Tibial nerve (tissue), 4 donors: ENCODE measurements at places on chromosomes 6 and 20. TPM values are rescaled to one million over a fixed set of nuclear protein-coding genes. Genes with fewer than 3 reads are reported as not detected.
A peak's percentile ranks its signal among the peaks of the same experiment; 100 is the strongest.

The ZBTB2 gene
- total RNA-seq = 13.8 TPM

The DYNLT1 gene
- 47.3 TPM for total RNA-seq

DNA sequence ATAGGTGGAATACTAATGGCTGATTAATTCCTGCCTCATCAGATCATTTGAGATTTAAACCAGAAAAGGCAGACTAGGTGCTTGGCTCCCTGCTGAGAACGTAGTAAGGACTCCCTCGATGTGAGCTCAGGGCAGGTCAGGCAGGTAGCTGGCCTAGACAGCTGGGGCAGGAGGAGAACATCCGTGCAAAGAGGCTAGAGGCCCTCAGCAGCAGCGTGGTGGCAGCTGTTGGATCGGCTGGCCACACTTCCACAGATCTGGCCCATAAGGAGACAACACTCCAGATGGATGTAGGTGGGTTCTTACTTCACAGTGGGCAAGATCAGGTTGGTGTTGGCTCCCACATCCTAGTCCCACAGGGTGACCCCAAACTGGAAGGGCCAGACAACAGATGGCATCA is 38.5 kb downstream of the EYA2 start:
- no peak overlapping the region for H3K4me3 ChIP-seq
- no peak overlapping the region for H3K27ac ChIP-seq
- H3K36me3 ChIP-seq = no peaks in the 10 kb centered on the region
- no peaks in the 10 kb centered on the region for H3K27me3 ChIP-seq

- no peak overlapping the region for H3K27ac ChIP-seq
- no peak overlapping the region for H3K4me3 ChIP-seq
- H3K36me3 ChIP-seq = no peaks in the 10 kb centered on the region
- no peaks in the 10 kb centered on the region for H3K27me3 ChIP-seq
- H3K4me1 ChIP-seq = peaks cover 3% of the 10 kb centered on the region
- no peak for DNase-seq
Measured at GRCh38 chr20:23251779-23252178, 98.8 kb upstream of the NXT1 start.

DNA sequence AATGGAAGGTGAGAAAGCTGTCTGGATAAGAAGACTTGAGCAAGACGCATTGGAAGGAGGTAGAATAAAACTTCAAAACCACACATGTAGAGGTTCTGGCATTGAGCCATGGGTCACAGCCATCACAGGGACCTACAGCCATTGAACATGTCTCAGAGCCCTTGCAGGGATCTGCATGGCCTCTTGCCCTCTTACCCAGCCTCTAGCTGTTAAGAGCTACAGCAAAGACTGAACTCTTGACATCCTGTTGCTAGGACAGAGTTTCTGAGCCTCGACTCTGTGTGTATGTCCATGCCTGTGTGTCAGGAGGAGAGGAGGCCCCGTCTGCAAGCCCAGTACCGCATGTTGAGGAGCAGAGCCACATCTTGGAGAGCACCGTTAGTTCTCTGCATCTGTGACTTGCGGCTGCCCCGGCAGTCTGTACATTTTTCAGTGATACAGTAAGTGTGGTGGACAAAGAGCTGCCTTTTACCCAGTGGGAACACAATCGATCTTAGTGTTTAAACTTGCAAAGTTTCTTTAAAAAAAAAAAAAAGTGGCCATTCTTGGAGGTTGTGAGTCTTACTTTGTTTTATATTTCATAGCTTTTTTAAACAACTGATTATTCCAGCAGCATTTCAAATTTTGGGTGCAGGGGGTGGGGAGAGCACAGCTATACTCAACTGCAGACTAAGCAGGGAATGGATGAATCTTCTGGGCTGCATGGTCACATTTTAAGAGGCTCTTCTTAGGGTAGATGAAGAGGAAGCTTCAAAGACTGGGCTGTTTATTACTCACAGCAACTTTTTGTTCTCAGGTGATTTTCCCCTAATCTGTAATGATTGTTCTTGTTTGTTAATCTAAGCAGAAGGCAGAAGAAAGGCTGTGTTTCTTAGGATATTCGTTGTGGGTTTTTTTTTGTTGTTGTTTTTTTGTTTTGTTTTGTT is 88.5 kb downstream of the TBC1D7 start:
- no peak overlapping the region for H3K4me3 ChIP-seq
- no peak for DNase-seq
- peak overlapping the region; percentile 71 for H3K27ac ChIP-seq
- H3K27me3 ChIP-seq = no peaks in the 10 kb centered on the region

- no peaks in the 10 kb centered on the region for H3K36me3 ChIP-seq
- H3K4me1 ChIP-seq = no peaks in the 10 kb centered on the region
- H3K4me3 ChIP-seq = no peak overlapping the region
- H3K27ac ChIP-seq = no peak overlapping the region
Measured at GRCh38 chr20:53069132-53069531, 97.0 kb downstream of the TSHZ2 start.

DNA sequence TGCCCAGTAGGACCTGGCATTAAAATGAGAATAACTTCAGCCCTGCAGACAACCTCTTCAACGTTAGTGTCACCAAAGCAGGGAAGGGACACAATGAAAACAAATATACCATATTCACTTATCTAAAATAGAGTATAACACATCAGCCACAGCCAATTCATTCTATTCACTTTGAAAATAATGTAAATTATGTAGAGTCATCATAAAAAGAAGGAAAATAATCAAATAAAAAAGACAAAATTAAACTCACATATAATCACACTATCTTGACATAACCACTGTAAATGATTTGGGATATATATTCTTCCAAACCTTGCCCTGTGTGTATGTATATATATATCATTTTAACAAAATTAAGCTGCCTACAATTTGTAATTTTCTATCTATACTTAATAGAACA is 78.1 kb upstream of the HEY2 start:
- no peaks in the 10 kb centered on the region for H3K4me1 ChIP-seq
- no peaks in the 10 kb centered on the region for H3K27me3 ChIP-seq
- no peak for DNase-seq

- H3K27me3 ChIP-seq = no peaks in the 10 kb centered on the region
- H3K36me3 ChIP-seq = no peaks in the 10 kb centered on the region
- no peak overlapping the region for H3K27ac ChIP-seq
- H3K4me3 ChIP-seq = peak overlapping the region; percentile 58
- DNase-seq = no peak
Measured at GRCh38 chr20:64083378-64083803, 807 bp downstream of the LKAAEAR1 start.

DNA sequence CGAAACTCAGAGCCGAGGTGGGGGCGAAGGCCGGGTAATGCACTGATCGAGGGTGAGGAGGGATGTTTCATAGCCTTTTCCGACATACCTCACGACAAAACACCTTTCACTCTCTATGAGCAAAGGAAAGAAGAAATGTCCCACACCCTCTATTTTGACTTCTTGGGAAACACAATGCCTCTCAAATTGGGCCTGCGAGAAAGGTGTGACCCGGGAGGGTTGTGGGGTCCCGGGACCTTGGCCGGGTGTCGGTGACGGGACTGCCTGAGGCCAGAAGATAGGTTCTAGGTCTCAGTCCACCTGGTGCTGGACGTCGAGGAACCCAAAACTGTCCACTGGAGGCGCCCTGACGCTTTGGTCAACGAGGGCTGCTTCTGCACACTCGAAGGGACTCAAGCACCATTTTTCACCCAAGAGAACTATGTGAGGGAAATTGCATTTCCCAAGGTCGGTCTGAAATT is 41.1 kb upstream of the OSTM1 start:
- H3K4me1 ChIP-seq = peaks cover 69% of the 10 kb centered on the region
- H3K27ac ChIP-seq = no peak overlapping the region
- DNase-seq = no peak

GRCh38 chr6:56714982-56715456 is 72.3 kb upstream of the DST start:
- no peaks in the 10 kb centered on the region for H3K4me1 ChIP-seq
- H3K4me3 ChIP-seq = no peak overlapping the region
- DNase-seq = no peak
- H3K27me3 ChIP-seq = no peaks in the 10 kb centered on the region
- no peaks in the 10 kb centered on the region for H3K36me3 ChIP-seq
- peak overlapping the region; percentile 3 for H3K27ac ChIP-seq

DNA sequence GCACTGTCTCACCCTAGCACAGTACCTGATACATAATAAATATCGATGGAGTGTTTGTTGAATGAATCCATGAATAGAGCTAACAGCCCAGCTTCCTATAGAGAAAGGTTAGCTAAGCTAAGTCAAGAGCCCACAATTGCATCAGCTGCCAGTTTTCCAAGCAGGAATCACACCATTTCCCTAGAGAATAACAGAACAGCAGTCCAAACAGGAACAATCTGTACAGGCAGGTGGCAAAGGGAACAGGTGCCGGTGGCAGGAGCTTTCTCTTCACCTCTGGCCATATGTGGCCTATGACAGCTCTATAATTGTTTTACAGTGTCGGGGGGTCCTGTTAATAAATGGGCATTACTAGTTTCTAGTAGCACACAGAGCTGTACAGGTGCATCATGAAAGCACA is 38.8 kb downstream of the ISM1 start:
- H3K36me3 ChIP-seq = no peaks in the 10 kb centered on the region
- H3K27ac ChIP-seq = no peak overlapping the region
- no peak overlapping the region for H3K4me3 ChIP-seq
- H3K4me1 ChIP-seq = no peaks in the 10 kb centered on the region
- no peak for DNase-seq

- no peaks in the 10 kb centered on the region for H3K4me1 ChIP-seq
- H3K27ac ChIP-seq = no peak overlapping the region
- DNase-seq = no peak
Measured at GRCh38 chr6:819122-819521, 126.2 kb upstream of the EXOC2 start.

- peak overlapping the region; percentile 82 for H3K27ac ChIP-seq
- peaks cover 45% of the 10 kb centered on the region for H3K4me1 ChIP-seq
- H3K27me3 ChIP-seq = no peaks in the 10 kb centered on the region
- H3K4me3 ChIP-seq = peak overlapping the region; percentile 4
- H3K36me3 ChIP-seq = no peaks in the 10 kb centered on the region
Measured at GRCh38 chr6:113632220-113632864, 224.8 kb upstream of the MARCKS start.

- H3K4me3 ChIP-seq = peak overlapping the region; percentile 67
- peak overlapping the region; percentile 89 for H3K27ac ChIP-seq
- DNase-seq = no peak
- peaks cover 56% of the 10 kb centered on the region for H3K36me3 ChIP-seq
- no peaks in the 10 kb centered on the region for H3K27me3 ChIP-seq
Measured at GRCh38 chr6:31659649-31660380, 763 bp downstream of the C6orf47 start.

- H3K36me3 ChIP-seq = no peaks in the 10 kb centered on the region
- H3K4me1 ChIP-seq = no peaks in the 10 kb centered on the region
- H3K27ac ChIP-seq = no peak overlapping the region
- no peak for DNase-seq
- no peak overlapping the region for H3K4me3 ChIP-seq
Measured at GRCh38 chr6:132686531-132686930, 27.3 kb downstream of the VNN1 start.

DNA sequence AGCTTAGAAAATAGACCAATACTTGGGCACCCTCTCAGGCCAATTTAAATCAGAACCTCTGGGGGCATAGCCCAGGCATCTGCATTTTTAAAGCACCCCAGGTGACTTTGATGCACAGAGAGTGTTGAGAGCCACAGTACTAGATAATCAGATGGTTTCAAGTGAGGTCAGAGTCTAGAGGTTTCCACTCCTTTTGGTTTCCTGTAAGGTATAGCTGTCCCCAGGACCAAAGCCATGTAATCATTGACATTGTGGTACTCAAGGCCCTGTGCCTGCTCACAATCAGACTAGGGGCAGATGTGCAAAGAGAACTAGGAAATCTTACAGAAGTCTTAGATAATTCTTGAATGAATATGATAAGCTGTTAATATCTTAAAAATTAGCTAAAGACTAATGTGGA is 9.1 kb downstream of the FILIP1 start:
- no peak for DNase-seq
- H3K4me3 ChIP-seq = no peak overlapping the region
- H3K36me3 ChIP-seq = no peaks in the 10 kb centered on the region
- no peaks in the 10 kb centered on the region for H3K4me1 ChIP-seq
- no peaks in the 10 kb centered on the region for H3K27me3 ChIP-seq
- H3K27ac ChIP-seq = no peak overlapping the region

DNA sequence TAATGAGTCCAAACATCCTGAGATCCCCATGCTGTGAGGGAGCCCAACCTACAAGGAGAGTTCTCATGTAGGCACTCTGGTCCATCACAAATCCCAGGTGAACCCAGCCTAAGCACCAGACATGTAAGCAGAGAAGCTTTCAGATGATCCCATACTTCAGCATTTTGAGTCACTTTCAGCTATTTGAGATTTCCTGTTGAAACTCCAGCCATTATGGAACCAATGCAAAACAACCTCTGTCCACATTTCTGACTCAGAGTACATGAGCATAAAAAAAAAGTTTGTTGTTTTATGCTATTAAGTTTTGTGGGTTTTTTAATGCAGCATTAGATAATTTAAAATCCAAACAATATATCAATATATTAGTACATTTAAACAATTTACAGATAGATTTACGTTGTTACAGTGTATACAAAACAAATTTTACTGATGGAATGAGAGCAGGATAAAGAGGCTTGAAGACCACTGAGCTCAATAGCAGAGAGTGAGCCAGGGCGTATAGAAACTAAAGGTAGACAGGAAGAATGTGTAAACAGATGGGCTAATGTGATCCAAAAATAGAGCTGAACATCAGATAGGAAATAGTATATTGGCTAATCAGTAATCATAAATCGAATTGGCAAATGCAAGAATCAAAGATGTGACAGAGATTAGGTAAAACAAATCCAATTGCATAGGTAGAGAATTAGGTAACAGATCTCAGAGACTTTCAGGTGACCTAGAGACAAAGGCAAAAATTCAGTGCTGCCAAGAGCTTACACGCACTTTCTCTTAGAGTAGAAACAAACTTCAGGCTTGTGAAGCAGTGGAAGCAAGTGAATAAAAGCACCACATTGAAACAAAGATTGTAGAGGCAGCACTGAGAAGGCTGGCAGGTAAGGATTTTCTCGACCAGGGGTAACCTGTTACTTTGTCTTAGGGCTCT is 36.2 kb upstream of the PLCB1 start:
- H3K4me1 ChIP-seq = peaks cover 26% of the 10 kb centered on the region
- H3K4me3 ChIP-seq = no peak overlapping the region
- no peaks in the 10 kb centered on the region for H3K36me3 ChIP-seq
- H3K27ac ChIP-seq = no peak overlapping the region
- no peak for DNase-seq

GRCh38 chr20:46640044-46640443 is 11.2 kb downstream of the SLC13A3 start:
- no peaks in the 10 kb centered on the region for H3K36me3 ChIP-seq
- no peaks in the 10 kb centered on the region for H3K27me3 ChIP-seq
- peak overlapping the region; percentile 77 for H3K27ac ChIP-seq
- peaks cover 19% of the 10 kb centered on the region for H3K4me1 ChIP-seq

DNA sequence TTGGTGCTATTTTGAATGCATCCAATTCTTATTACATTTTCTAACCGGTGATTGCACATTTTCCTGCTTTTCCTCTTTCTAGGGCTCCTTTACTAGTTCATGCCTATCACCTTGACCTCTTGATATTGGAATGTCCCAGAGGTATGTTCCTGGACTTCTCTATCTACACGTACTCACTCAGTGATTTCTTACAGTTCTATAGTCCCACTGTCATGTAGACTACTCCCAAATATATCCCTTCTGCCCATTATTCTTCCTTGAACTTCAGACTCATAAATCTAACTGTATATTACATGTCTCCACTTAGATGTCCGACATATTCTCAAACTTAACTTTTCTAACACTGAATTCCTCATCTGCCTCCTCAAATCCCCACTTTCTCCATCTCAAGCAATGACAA is 7.2 kb upstream of the AHI1 start:
- no peak overlapping the region for H3K27ac ChIP-seq
- DNase-seq = no peak
- H3K4me1 ChIP-seq = no peaks in the 10 kb centered on the region
- no peak overlapping the region for H3K4me3 ChIP-seq
